ENCODE measurements at places on chromosomes 7 and 10.

- H3K4me3 ChIP-seq = no peak overlapping the region
- no peak for DNase-seq
- no peaks in the 10 kb centered on the region for H3K36me3 ChIP-seq
- H3K27ac ChIP-seq = no peak overlapping the region
- H3K4me1 ChIP-seq = no peaks in the 10 kb centered on the region
- peaks cover 3% of the 10 kb centered on the region for H3K27me3 ChIP-seq
Observed at GRCh38 chr7:128821724-128822123, 8.5 kb upstream of the FLNC start.

DNA sequence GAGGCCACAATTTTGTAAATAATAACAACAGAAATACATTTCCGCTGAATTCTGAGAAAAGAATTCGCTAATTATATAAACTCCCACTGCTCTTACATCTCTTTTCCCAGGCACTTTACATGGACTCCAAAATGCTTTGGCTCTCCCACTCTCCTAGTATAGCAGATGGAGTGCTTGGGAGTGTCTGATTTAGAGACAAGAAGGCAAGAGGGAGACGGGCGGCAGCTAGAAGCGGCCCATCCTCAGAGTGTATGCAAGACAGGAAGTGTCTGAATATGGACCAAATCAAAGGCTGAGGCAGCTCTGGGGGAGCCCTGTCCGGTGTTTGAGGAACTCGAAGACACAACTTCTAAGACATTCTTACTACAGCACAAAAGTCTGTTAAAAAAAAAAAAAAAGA lies 212.1 kb downstream of the GFRA1 start:
- H3K36me3 ChIP-seq = no peaks in the 10 kb centered on the region
- H3K27me3 ChIP-seq = no peaks in the 10 kb centered on the region
- DNase-seq = no peak
- no peak overlapping the region for H3K27ac ChIP-seq

GRCh38 chr10:59563531-59563930 lies 146.1 kb downstream of the SLC16A9 start:
- no peaks in the 10 kb centered on the region for H3K27me3 ChIP-seq
- H3K27ac ChIP-seq = no peak overlapping the region
- no peaks in the 10 kb centered on the region for H3K36me3 ChIP-seq
- H3K4me1 ChIP-seq = no peaks in the 10 kb centered on the region

GRCh38 chr7:91311839-91312238 lies 47.6 kb downstream of the FZD1 start:
- H3K27ac ChIP-seq = no peak overlapping the region
- no peaks in the 10 kb centered on the region for H3K4me1 ChIP-seq
- no peak for DNase-seq
- peaks cover 3% of the 10 kb centered on the region for H3K36me3 ChIP-seq

- no peaks in the 10 kb centered on the region for H3K36me3 ChIP-seq
- no peaks in the 10 kb centered on the region for H3K4me1 ChIP-seq
- no peak overlapping the region for H3K27ac ChIP-seq
- H3K27me3 ChIP-seq = no peaks in the 10 kb centered on the region
- H3K4me3 ChIP-seq = no peak overlapping the region
Observed at GRCh38 chr7:112371701-112372100, 78.6 kb upstream of the IFRD1 start.

DNA sequence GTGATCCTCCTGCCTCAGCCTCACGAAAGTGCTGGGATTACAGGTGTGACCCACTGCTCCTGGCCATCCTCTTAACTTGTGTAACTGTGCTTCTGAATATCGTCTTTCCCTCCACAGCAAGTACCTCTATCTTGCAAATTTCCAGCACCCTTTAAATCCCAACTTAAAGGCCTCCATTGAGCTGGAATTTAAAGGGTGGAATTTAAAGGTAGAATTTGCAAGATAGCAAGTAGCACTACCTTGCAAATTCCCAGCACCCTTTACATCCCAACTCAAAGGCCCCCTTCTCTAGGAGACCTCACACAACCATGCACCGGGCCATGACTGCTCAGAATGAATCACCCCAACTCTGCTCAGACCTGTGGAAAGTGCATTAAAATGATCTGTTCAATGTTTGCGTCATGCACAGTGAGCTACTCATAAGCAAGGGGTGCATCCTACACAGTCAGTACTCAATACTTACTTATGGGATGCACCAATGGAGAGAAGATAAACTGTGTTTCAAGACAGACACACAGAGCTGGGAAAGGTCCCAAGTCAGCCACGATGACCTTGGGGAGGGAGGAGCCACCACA lies 17.8 kb upstream of the SDK1 start:
- peaks cover 32% of the 10 kb centered on the region for H3K27me3 ChIP-seq
- H3K36me3 ChIP-seq = no peaks in the 10 kb centered on the region
- H3K27ac ChIP-seq = no peak overlapping the region
- no peaks in the 10 kb centered on the region for H3K4me1 ChIP-seq
- no peak overlapping the region for H3K4me3 ChIP-seq
- no peak for DNase-seq

DNA sequence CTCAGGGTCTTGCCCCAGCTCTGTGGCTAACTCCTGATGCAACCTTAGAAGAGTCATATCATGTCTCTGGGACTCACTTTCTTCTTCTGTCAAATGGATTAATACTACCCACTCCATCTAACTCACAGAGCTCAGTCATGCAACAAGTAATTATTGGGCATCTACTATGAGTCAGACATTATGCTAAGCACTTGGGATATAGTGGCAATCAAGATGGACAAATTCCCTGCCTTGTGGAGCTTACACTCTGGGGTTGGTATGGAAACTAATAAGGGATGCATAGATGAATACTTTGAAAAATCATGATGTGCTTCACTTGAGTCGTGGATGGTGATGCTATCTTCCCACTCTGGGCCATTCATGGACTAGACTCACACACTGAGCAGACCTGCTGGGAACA lies 88.9 kb downstream of the KCNMA1 start:
- no peak overlapping the region for H3K4me3 ChIP-seq
- no peak overlapping the region for H3K27ac ChIP-seq

DNA sequence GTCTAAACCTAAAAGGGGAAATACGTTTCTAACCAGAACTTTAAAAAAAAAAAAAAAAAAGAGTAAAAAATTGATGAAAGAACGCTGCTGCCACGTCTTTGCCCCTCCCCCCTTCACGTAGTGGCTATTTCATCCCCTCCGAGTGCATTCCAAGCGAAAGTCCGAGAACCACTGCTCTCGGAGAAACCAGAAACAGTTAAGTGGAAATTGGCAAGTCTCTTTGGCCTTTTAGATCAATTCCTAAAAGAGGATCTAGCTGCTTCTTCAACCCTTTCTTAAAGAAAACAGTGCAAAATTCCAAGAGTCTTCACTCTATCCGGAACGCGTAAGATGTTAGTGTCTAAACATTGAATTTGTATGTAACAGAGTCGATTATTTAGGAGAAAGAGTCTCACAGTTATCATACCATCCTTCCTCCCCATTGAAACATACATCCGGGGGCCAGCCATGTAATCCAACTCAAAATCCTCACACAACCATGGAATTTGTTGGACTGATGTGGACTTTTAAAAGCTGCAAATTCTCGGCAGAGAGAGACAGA lies 1.1 kb downstream of the P4HA1 start:
- peaks cover 27% of the 10 kb centered on the region for H3K4me1 ChIP-seq
- peak overlapping the region; percentile 99 for H3K4me3 ChIP-seq
- no peaks in the 10 kb centered on the region for H3K27me3 ChIP-seq
- H3K27ac ChIP-seq = peak overlapping the region; percentile 98
- H3K36me3 ChIP-seq = peaks cover 29% of the 10 kb centered on the region

- peaks cover 5% of the 10 kb centered on the region for H3K27me3 ChIP-seq
- H3K36me3 ChIP-seq = peaks cover 40% of the 10 kb centered on the region
- peak; percentile 96 for DNase-seq
Observed at GRCh38 chr7:151013733-151014497, 10.4 kb downstream of the ATG9B start.

DNA sequence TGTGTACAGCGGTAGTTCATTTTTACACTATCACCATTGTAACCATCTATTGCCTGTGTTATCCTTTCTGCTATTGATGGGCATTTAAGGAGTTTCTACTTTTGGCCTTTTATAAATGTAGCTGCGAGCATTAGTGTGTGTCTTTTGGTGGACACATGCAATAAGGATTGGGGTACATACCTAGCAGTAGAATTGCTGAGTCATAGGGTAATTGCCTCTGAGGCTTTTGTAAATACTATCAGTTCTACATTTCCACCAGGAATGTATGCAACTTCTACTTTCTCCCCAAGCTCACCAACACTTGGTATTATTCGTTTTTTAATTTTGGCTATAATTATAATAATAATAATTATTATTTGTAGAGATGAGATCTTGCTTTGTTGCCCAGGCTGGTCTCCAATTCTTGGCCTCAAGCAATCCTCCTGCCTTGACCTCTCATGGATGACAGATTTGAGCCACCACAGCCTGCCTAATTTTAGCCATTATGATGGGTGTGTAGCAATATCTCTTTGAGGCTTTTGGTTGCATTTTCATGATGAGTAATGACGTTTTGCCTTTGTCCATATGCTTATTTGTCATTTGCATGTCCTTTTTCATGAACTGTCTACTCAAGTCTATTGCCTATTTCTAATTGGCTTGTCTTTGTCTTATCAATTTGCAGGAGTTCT lies 277.0 kb downstream of the ACTR3B start:
- H3K27ac ChIP-seq = no peak overlapping the region
- no peak for DNase-seq
- H3K27me3 ChIP-seq = no peaks in the 10 kb centered on the region
- H3K4me3 ChIP-seq = no peak overlapping the region

DNA sequence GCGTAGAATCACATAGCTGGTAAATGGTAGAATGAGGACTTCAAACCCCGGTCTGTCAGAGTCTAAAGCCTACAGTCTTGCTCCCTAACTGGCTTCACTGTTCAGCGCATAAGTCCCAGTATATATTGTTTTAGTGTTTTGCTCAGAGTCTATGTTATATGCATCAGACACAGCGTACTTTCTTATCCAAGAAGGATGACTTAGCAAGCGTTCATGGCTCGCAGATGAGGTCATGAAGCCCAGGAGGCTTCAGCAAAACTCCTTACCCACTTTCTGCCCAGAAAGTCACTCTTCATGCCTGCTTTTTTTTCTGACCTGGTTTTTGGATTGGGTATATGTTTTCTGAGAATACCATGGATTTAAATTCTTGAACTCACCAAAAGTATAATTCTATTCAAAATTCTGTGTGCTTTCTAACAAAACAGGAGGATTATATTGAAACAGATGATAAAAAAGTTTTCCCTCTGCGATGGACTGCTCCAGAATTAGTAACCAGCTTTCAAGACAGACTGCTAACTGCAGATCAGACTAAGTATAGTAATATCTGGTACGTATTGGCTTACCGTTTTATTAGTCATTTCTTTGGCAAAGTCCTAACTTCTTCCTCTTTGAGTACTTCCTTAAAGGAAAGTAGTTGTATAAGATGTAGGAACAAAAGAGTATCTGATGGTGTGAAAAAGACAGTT lies 24.6 kb upstream of the BHLHA15 start:
- H3K27ac ChIP-seq = no peak overlapping the region
- H3K36me3 ChIP-seq = peaks cover 19% of the 10 kb centered on the region
- peaks cover 6% of the 10 kb centered on the region for H3K4me1 ChIP-seq
- no peak for DNase-seq
- no peaks in the 10 kb centered on the region for H3K27me3 ChIP-seq

DNA sequence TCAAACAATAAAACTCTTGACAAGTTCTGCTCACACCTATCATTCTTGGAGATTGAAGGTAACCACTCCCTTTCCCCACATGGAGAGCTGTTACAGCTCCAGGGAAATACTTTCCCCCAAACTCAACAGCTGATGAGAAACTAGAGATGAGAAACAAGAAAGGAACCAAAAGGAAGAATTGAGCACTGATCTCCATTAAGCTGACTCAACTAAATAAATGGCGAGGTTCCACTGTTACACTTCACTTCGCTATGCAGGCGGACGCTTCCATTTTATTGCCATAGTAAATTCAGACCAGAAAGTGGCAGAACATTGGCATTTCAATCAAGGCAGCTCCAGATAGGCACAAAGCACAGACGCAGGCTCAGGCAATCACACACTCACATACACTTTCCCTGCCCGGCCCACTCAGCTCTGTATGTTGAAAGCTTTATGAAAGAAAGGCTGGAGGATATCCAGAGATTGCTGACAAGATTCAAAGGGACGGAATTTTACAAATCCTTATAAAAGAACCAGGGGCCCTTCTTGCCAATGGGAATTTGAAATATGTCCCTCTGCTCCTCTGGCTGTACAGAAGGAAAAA lies 11.5 kb upstream of the YAE1 start:
- peaks cover 53% of the 10 kb centered on the region for H3K27me3 ChIP-seq
- no peak overlapping the region for H3K27ac ChIP-seq
- no peaks in the 10 kb centered on the region for H3K4me1 ChIP-seq
- no peak for DNase-seq
- no peak overlapping the region for H3K4me3 ChIP-seq
- peaks cover 4% of the 10 kb centered on the region for H3K36me3 ChIP-seq

DNA sequence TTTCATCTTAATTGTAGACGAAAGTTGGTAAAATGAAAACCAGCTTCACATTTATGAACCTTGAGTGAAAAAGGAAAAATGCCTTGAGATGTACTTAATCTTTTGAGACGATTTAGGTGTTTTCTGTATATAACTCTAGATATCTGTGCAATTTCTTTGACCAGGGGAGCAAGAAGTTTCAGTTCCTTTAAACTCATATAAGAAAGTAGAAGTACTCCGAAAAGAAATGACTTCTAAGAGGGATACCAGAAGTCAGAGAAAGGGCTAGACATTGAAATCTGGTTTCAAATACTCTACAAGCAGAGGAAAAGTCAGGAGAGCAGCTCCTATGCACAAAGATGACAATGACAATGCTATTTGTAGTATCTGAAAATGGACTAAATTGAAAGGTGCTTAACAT lies 303.7 kb downstream of the BAMBI start:
- no peak for DNase-seq
- H3K4me3 ChIP-seq = no peak overlapping the region
- no peaks in the 10 kb centered on the region for H3K36me3 ChIP-seq

- H3K4me1 ChIP-seq = peaks cover 56% of the 10 kb centered on the region
- DNase-seq = no peak
- H3K4me3 ChIP-seq = no peak overlapping the region
- H3K27ac ChIP-seq = peak overlapping the region; percentile 67
- no peaks in the 10 kb centered on the region for H3K27me3 ChIP-seq
Observed at GRCh38 chr7:36600314-36600682, 124.0 kb downstream of the AOAH start.

GRCh38 chr7:155254018-155254417 lies 43.7 kb upstream of the INSIG1 start:
- no peak overlapping the region for H3K4me3 ChIP-seq
- H3K27me3 ChIP-seq = peaks cover 61% of the 10 kb centered on the region
- no peaks in the 10 kb centered on the region for H3K36me3 ChIP-seq
- no peak overlapping the region for H3K27ac ChIP-seq

GRCh38 chr7:118352867-118353453 lies 128.5 kb downstream of the ANKRD7 start:
- no peaks in the 10 kb centered on the region for H3K36me3 ChIP-seq
- no peak for DNase-seq
- H3K4me1 ChIP-seq = no peaks in the 10 kb centered on the region
- H3K4me3 ChIP-seq = no peak overlapping the region
- no peak overlapping the region for H3K27ac ChIP-seq
- no peaks in the 10 kb centered on the region for H3K27me3 ChIP-seq

DNA sequence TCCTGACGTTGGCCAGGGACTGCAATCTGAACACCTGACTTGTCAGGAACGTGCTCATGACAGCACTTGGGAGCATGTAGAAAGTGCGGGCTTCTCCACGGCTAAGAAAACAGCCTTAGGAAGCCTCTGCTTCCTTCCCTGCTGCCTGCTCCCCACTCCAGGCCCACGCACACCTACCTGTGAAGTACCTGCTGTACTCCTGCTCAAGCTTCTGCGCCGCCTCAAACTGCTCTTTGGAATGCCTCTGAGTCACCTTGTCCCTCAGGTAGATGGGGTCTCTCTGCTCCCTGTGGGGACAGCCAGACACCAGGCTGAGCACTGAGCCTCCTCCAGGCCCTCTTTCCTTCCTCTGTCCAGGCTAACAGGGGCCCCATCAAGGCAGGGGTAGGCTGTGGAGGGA lies 132.7 kb downstream of the DLG5 start:
- no peak overlapping the region for H3K4me3 ChIP-seq
- H3K27ac ChIP-seq = no peak overlapping the region
- H3K27me3 ChIP-seq = no peaks in the 10 kb centered on the region

All from effector memory CD8-positive, alpha-beta T cell (primary cell).